ENCODE measurements at places on chromosomes 6 and 20.
A peak's percentile ranks its signal among the peaks of the same experiment; 100 is the strongest.

GRCh38 chr6:36660771-36661471, 17.6 kb upstream of the CDKN1A start:
- DNase-seq, result no peak

DNA sequence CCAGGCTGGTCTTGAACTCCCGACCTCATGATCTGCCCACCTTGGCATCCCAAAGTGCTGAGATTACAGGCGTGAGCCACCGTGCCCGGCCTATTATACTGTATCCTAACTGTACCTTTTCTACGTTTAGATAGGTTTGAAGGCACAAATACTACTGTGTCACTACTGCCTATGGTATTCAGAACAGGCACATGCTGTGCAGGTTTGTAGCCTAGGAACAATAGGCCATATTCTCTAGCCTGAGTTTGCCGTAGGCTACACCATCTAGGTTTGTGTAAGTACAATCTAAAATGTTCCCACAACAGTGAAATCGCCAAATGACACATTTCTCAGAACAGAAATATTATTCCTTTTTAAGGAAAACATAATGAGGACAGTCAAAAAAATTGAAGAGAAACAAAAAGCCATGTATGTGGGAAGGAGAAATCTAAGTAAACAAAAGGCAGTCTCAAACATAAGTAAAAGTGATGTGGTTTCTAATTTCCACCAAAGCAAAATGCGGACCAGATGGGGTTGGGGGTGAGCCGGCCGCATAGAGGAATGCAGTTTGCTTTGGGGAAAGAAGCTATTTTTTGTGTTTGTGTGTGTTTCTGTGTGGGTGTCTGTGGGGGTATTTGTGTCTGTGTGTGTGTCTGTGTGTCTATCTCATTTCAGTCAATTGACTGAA, 192.6 kb upstream of the SALL4 start:
- no peak for DNase-seq

- no peak for DNase-seq
Measured at GRCh38 chr6:83092756-83093399, 25.4 kb downstream of the DOP1A start.

GRCh38 chr20:38113401-38114325, 51.4 kb downstream of the TGM2 start:
- DNase-seq, result no peak

- no peak for DNase-seq
Measured at GRCh38 chr6:55734256-55734655, 141.1 kb downstream of the BMP5 start.

GRCh38 chr20:63357921-63358905, 2.9 kb downstream of the CHRNA4 start:
- no peak for DNase-seq

- no peak for DNase-seq
Measured at GRCh38 chr6:29590218-29590808, 5.4 kb downstream of the OR2H2 start.

DNA sequence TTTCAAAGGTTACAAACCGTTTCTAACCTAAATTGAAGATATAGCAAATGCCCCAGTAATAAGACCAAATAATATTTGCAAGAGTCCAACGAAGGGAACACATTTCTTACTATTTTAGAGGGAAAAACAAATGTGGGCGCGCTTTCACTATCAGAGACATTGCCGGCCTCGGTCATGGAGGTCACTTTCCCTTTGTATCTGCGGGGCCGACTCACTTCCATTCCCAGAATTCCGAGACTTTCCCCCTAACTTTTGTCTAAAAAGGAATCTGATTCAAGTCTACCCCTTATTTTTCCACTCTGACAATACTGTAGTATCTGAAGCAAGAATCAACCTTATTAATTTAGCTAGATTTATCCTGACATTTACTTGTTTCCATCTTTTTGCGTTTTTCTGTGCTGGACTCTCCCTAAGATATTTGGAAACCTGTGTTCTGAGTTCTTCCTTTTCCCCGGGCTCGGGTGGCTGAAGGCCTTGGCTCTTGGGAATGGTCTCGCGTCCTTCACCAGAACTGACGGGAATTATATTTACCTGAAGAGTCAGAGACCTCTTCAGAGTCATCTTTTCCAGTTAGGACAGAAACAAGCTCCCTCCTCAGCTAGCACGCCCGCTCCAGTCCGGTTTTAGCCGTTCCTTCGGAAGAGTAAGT, 71.8 kb upstream of the ZNF184 start:
- DNase-seq, result no peak

DNA sequence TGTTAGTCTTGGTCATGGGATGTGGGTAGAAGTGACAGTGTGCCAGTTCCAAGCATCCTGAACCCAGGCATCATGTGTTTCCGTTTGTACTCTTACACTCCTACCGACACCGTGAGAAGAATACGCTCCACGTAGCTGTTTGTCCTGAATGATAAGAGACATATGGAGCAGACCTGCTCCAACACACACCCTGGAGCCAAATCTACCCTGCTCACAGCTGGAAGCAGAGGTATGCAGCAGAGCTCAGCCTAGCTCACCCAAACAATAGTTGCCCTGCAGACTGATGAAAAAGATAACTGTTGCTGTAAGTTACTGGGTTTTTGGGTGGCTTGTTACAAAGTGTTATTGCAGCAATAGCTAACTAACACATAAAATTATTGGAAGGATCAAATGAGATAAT, 14.3 kb upstream of the PDSS2 start:
- no peak for DNase-seq

GRCh38 chr6:89284963-89285735, 29.9 kb downstream of the GABRR2 start:
- no peak for DNase-seq

DNA sequence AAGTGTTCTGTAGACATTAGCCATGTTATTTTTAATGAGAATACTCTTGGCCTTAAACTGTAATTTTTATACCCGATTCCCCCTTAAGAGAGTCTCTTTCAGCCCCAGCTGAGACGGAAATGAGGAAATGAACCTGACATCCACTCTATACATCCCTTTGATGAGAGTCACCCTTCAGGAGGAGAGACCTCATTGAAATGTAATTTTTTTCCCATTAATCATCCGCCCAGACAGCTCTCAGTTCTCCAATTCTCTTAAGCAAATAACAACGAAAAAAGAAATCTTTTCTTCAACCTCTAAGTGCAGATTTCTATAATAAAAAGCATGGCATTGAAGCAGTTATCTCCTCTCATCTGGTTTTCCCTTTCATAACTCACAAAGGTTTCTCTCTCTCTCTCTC, 243.8 kb upstream of the PMEPA1 start:
- no peak for DNase-seq

- DNase-seq, result no peak
Measured at GRCh38 chr6:95866732-95867131, 149.0 kb upstream of the FUT9 start.

DNA sequence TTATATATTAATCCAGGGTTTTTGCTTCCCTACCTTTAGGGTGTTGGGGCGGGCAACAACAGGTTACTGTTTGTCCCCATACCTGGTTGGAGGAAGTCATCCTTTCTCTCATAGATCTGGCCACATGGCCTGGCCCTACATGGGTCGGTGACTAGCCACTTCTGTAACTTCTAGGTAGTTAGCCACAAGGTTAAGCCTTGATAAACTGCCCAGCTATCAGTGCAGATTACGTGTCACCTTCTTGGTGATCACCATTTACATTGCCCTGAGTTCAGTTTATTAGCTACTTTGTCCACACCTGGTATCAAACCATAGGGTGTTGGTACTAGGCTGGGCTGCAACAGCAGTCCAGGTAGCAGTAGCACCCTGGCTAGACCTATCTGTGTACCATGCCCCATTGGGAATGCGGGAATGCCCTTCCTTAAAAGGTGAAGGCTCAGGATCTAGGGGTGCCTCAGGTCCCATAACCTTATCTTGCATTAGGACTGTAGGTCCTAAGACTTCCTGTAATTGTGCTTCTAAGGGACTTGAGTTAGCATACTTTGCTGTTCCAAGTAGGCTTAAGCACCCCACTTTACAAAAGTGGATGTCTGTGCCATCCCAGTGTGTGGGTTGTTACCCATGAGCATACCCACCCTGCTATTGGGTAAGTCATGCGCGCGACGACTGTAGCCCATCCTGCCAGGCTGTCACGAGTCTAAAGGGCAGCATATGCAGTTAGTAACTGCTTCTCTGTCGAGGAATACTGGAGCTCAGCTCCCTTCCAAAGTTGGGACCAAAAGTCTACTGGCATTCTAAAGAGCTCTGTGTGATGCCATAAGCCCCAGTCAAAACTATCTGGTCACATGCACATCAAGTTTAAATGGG, 5.2 kb downstream of the ZKSCAN3 start:
- DNase-seq, result no peak

GRCh38 chr6:22433745-22434144, 135.6 kb upstream of the HDGFL1 start:
- DNase-seq, result no peak

GRCh38 chr6:41428996-41429421, 93.6 kb downstream of the NCR2 start:
- peak; percentile 51 for DNase-seq

DNA sequence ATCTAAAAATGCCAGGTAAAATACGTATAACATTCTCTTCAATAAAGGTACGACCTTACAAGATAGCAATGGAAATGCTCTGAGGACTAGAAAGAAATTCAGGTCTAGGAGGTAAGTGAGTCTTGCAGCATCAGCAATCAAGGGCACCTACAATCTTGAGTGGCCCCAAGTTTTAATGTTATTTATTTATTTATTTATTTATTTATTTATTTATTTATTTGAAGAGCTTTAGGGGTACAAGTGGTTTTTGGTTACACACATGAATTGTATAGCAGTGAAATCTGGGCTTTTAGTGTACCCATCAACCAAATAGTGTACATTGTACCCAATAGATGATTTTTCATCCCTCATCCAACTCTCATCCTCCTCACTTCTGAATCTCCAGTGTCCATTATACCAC, 574.0 kb upstream of the POU3F2 start:
- no peak for DNase-seq

GRCh38 chr20:55488593-55488992, 516.7 kb downstream of the CBLN4 start:
- no peak for DNase-seq

DNA sequence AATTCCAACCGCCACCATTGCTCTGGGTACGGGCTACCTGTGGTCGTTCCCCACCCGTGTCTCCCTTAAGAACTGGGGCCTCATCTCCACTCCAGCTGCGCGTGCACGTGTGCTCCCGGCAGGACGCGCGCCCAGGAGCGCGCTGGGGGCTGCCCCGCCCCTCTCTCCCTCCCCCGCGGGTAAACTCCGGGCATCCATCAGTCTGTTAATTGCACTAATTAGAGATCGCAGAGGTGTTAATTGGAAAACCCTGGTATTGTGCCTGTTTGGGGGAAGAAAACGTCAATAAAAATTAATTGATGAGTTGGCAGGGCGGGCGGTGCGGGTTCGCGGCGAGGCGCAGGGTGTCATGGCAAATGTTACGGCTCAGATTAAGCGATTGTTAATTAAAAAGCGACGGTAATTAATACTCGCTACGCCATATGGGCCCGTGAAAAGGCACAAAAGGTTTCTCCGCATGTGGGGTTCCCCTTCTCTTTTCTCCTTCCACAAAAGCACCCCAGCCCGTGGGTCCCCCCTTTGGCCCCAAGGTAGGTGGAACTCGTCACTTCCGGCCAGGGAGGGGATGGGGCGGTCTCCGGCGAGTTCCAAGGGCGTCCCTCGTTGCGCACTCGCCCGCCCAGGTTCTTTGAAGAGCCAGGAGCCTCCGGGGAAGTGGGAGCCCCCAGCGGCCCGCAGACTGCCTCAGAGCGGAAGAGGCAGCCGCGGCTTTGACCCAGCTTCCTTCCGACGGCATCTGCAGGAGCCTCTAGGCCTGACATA, 14.4 kb downstream of the FOXP4 start:
- peak; percentile 84 for DNase-seq

DNA sequence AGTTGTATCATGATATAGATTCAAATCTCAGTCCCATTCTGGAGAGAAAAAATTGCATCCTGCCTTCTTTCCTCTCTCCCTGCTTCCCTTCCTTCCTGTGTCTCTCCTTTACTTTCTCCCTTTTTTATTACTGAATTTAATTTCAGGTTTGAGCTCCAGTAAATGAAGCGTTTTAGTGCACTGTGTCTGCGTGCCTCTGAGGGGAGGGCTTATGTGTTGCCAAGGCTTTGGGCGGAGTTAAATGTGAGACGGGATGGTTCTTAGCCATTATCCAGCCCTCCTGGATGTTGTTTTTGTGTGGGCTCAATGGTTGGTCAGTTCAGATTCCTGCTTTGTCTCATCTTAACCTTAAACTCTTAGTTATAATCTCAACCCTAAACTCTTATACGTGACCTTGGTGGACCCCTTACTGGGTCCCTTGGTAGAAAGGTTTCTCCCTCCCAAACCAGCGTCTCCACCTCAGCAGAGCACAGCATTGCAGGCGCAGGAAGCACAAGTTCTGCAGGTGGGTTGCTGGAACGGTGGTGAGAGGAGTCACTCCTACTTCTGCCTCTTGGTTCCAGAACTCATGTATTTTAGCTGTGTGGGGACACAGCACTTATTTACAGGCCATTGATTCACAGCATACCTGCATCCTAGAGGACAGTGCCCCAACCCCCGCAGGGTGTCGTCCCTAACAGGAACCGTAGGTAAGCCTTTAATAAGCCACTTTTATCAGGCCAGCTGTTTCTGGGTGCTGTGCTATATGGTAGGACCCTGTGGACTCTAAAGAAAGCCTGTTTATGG, 68.5 kb downstream of the DNAH8 start:
- DNase-seq, result no peak

GRCh38 chr6:144662812-144663365, 377.8 kb downstream of the UTRN start:
- DNase-seq, result no peak

GRCh38 chr6:33670971-33671743, 40.3 kb downstream of the UQCC2 start:
- no peak for DNase-seq

GRCh38 chr6:44253307-44254101, 3.8 kb downstream of the SLC35B2 start:
- DNase-seq, result peak; percentile 44

GRCh38 chr6:53045891-53046673, 19.1 kb upstream of the FBXO9 start:
- no peak for DNase-seq

DNA sequence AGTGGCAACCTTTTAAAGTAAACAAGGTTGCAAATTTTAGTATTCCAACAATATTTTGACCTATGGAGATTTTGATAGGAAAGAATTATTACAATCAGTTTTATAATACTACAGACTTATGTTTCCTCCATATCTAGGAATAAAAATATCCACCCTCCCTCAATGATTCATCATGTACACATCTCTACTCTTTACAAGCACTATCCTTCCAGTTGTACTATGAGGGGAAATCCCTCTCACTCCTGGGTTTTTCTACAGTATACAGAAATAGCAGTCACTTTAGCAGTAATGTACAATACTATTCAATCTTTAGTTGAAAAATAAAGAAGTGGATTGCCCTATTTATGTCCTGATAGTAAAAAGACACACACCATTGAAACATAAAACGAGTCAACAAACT, 46.3 kb upstream of the SCML4 start:
- DNase-seq, result no peak

GRCh38 chr6:35512006-35512405, 690 bp downstream of the TULP1 start:
- DNase-seq, result no peak

DNA sequence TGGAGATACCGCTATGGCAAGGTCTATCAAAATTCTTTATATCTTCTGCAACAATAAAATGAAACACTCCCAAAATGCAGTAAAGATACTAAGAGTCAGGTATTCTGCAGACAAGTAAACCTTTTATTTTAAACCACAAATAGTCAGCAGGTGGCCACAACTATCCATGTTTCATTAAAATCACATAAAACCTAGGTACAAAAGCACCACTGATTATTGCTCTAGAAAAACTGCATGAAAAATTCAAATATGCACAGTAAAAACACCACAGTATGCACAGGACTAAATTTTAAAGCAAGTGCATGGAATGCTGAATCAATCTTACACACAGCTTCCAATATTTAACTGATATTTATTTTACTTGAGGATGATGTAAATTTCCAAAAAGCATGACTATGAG, 33.3 kb downstream of the HMGN3 start:
- DNase-seq, result no peak

GRCh38 chr6:134984821-134985220, 34.9 kb upstream of the ALDH8A1 start:
- no peak for DNase-seq

Data from stimulated activated CD4-positive, alpha-beta T cell treated with anti-CD3 and anti-CD28 coated beads, TNF-alpha, amount 100 ng/mL, for 24 hours (primary cell).